ENCODE measurements at places on chromosomes 5 and 9. TPM values are rescaled to one million over a fixed set of nuclear protein-coding genes. Genes with fewer than 3 reads are reported as not detected.
A peak's percentile ranks its signal among the peaks of the same experiment; 100 is the strongest.

DNA sequence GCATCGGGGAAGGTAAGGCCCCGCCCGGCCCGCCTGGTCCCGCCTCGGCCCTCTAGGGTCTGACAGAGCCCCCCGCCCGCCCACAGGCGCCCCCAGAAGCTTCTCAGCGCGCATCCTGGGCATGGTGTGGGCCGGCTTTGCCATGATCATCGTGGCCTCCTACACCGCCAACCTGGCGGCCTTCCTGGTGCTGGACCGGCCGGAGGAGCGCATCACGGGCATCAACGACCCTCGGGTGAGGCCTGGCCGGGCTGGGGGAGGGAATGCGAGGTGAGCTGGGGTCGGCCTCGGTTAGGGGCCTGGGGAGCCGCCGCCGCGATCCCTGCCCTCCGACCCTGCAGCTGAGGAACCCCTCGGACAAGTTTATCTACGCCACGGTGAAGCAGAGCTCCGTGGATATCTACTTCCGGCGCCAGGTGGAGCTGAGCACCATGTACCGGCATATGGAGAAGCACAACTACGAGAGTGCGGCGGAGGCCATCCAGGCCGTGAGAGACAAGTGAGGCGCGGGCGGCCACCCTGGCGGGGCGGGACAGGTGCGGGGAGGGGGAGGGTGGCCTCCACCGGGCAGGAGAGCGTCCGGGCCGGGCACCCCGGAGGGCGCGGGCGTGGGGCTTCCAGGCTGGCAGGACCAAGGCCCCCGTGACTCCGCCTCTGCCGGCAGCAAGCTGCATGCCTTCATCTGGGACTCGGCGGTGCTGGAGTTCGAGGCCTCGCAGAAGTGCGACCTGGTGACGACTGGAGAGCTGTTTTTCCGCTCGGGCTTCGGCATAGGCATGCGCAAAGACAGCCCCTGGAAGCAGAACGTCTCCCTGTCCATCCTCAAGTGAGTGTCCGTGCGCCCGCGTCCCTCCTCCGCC lies 7.1 kb downstream of the LRRC26 start:
- H3K4me1 ChIP-seq, result peaks cover 11% of the 10 kb centered on the region
- H3K36me3 ChIP-seq, result no peaks in the 10 kb centered on the region
- no peak overlapping the region for H3K27ac ChIP-seq
- peak; percentile 46 for DNase-seq

DNA sequence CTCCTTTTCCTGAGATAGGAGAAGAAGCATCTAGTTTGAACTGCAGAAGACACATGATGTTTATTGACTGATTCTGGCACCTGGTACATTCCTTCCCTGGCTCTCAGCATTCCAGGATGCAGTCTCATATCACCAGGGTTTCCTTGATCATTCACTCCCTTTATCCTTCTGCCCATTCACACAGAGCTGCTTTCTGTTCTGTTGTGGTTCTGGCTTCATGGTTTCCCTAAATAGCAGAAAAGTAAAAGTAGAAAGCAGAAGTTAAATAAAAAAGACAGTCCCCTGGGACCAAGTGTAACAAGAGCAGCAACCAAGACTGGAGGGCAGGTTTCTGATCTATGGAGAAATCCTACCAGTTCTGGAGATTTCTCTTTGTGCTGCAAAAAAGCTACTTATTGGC lies 3.2 kb downstream of the IFNA8 start:
- no peak for DNase-seq
- H3K27me3 ChIP-seq, result peaks cover 4% of the 10 kb centered on the region
- H3K4me3 ChIP-seq, result no peak overlapping the region
- H3K27ac ChIP-seq, result no peak overlapping the region
- H3K4me1 ChIP-seq, result no peaks in the 10 kb centered on the region

CEP120 gene
- total RNA-seq, result 17.7 TPM

DNA sequence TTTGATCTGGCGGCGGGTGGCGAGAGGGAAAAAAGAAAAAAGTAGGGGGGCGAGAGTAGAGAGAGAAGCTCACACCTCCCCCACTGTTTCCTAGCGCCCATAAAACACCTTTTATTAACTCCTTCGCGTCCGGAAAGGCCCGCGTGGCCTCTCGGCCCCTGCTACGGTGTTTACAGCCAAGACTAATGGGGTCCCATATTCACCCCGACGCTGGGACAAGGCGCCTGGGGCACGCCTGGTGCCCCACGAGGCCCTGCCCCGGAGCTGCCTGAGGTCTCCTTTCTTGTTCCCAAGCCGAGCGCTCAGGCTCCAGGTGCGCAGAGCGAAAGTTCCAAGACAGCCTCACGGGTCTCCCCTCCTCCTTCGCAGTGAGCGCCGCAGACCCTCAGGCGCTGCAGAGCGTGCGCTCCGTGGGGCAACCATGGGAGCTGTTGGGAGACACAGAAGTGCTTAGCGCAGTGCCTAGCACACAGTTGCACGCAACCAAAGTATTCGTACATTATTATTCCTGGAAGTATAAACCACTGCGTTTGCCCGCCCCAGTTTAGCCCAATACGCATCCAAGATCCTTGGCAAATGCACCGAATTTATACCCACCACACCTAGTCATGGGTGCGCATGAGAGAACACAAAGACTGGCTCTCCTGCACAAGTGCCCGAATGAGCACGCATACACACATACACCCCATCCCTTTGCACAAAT lies 4.3 kb downstream of the HAND1 start:
- peaks cover 84% of the 10 kb centered on the region for H3K27me3 ChIP-seq
- no peaks in the 10 kb centered on the region for H3K36me3 ChIP-seq
- H3K27ac ChIP-seq, result no peak overlapping the region
- DNase-seq, result no peak
- H3K4me1 ChIP-seq, result peaks cover 17% of the 10 kb centered on the region

All from adrenal gland (tissue), 19 donors.